ENCODE measurements at places on chromosomes 1 and 21. TPM values are rescaled to one million over a fixed set of nuclear protein-coding genes. Genes with fewer than 3 reads are reported as not detected.
A peak's percentile ranks its signal among the peaks of the same experiment; 100 is the strongest.

- DNase-seq: no peak
These were observed 661.1 kb downstream of the BRINP3 start for GRCh38 chr1:189816558-189816957.

GRCh38 chr1:97797403-97798183 is 123.2 kb downstream of the DPYD start:
- DNase-seq: no peak

Gene EFNA3
- total RNA-seq: 12.5 TPM

Gene ANGPTL7
- total RNA-seq: not detected

Gene CAMK2N1
- 10.1 TPM for total RNA-seq

Gene CFAP107
- not detected for total RNA-seq

GRCh38 chr1:226736001-226736907 is 2.8 kb downstream of the ITPKB start:
- peak; percentile 33 for DNase-seq

GRCh38 chr1:51231120-51231519 is 5.0 kb upstream of the RNF11 start:
- DNase-seq: no peak

Gene CD1E
- not detected for total RNA-seq

GRCh38 chr1:220420726-220421125 is 107.2 kb upstream of the MARK1 start:
- no peak for DNase-seq

DNA sequence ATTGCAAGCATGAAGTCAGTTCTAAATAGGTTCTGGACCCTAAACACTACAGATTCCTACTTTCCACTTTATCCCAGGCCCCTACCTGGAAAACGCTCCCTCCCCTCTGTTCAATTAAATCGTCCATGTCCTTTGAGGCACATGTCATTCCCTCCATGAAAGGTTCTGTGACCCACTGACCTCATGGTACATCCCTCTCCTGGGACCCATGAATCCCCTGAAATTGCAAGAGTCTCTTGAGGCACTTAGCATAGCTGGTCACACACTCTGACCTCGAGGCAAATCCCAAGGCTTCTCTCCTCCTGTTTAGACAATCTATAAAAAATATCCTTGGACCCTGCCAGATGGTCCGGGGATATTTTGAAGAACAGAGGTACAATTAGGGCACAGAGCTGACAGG is 34.3 kb upstream of the KRTAP19-8 start:
- no peak for DNase-seq

DNA sequence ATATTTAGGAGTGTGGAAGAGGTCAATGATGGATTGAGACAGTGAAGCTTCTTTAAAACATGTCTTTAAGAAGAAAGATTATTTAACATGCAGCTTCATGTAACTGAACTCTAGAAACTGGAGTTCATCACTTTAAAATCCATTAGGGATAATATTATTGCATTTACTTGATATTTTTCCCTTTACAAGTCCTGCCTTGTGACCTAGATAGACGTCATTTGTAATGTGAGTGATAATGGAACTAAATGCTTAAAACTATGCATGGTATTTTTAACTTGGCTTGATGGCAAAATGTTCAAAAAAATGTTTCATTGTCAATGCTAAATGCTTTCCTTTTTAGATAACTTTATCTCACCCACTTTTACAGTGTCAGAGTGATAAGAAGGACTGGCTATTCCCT is 723.7 kb downstream of the RWDD3 start:
- no peak for DNase-seq

Gene MYOM3
- total RNA-seq: 0.13 TPM

DNA sequence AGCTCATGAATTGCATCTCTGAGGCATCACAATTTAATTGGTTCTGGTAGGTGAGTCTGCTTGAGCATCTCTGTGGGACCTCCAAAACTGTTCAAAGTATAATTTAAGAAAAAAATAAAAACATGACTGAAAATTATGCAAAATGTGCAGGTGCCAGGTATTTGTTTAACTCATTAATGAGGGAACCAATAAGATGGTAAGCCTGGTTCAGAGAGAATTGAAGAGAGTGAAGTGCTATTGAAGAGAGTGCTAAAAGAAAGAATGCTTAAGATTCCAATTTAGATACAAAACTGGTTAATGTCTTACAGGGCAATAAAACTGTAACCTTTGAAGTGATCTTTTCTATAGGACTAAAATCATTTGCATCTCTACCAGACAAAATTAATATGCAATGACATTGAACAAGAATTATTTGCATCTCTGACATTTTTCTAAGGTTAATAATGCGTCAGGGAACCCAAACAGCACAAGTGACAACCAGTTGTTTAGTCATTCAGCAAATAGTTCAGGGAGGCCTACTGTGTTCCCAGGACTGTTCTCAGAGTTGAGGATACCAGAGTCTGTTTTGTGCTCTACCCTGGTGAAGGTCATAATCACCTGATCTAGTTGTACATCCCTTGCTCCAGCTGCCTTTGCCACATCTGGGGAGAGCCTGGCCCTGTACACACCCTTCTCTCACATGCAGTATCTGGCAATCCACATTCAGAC is 183.5 kb downstream of the PATJ start:
- no peak for DNase-seq

GRCh38 chr1:234132795-234133194 is 228.3 kb downstream of the SLC35F3 start:
- no peak for DNase-seq

DNA sequence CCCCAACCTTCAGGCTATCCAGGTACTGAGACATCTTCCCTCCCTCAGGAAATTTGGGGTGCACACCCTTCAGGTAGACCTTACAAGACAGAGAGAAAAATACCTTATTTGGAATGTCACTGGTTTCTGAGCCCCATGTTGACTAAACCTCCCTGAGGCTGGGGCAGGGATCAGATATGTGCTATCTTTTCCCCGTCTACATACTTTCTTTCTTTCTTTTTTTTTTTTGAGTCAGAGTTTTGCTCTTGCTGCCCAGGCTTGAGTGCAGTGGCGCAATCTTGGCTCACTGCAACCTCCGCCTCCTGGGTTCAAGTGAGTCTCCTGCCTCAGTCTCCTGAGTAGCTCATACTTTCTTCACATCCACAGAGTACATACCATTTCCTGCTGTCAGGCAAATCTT is 1.6 kb downstream of the CYB5R1 start:
- no peak for DNase-seq

GRCh38 chr1:25685938-25686665 is 69.5 kb downstream of the MAN1C1 start:
- DNase-seq: no peak

GRCh38 chr1:173113015-173113741 is 62.4 kb upstream of the TNFSF18 start:
- no peak for DNase-seq

- peak; percentile 63 for DNase-seq
These were observed 411.8 kb upstream of the ESRRG start for GRCh38 chr1:217134857-217135568.

GRCh38 chr1:157104598-157105293 is 5.1 kb upstream of the ETV3L start:
- DNase-seq: no peak

Measured in WTC11 (cell line).